ENCODE measurements at places on chromosomes 1 and 21.

DNA sequence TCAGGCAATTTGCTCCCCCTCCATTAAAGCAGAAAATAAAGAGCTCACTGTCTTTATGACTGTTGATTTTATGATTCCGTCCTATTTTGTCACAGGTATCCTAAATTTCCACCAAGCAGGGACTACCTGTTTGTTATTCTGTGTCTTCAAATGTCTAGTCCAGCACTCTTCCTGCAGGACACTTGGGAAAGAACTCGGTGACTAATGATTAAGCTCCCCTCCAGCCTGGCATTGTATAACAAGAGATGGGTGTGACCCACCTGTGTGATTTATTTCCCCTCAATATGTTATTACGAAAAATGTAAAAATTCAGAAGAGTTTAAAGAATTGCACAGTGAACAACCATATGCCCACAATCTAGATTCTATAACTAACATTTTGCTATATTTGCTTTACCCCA is 42.9 kb upstream of the LRRN2 start:
- no peak for DNase-seq

GRCh38 chr1:160370561-160371345 is 3.9 kb downstream of the NHLH1 start:
- no peak for DNase-seq

GRCh38 chr1:37100310-37100709 is 66.0 kb upstream of the GRIK3 start:
- no peak for DNase-seq

DNA sequence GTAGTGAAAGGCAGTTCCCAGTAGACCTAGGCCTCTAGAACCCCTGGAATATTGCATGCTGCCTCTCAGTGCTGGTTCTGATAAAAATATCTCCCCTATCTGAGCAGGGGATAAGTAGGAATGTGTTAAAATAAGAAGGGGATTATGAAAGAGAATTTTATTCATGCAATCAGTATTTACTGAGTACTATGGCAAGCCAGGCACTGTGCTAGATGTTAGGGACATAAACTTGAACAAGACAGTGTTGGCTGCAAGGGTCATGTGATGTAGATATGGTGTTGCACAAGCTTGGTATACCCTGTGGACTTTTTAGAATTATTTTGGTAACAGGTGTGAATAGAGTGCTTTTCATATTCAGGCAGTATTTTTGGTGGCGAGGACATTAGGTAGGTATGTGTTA is 23.6 kb downstream of the NOS1AP start:
- no peak for DNase-seq

DNA sequence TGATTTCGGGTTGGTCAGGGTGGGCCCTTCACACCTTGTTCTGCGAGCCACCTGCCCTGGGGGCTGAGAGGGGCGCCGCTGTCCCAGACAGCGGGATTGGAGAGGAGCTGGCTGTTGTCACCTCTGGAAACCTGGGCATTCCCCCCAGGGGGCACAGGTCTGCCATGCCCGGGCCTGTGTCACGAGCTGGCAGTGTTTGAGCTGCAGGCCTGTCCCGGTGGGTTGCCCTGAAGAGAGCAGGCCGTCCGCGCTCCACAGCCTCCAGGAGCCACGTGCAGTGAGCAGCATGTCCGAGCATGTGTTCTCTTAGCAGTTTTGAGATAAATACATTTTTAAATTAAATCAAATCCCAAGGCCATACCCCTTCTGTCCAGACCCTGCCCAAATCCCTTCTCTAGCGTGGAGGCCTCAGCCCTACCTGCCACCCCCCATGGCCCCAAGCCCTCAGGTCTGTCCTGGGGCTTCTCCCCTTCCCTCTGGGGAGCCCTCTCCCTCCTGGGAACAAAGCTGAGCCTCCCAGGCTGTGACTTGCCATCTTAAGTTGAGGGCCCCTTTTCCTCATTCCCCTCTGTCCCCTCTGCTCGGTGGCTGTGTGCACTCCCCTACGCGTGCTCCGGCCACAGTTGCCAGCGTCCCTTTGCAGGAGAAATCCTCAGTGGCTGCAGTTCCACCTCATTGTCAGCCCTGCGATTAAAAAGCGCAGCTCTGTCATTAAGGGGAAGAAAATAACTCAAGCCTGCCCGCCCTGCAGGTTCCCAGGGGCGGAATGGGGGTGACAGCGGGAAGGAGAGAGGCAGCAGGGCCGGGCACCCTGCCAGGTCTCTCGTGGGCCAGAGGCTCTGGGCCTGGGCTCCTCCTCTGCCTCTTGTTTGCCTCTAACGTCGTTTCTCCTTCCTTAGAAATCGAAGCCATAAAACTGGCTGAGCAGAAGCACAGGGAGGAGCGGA is 26.6 kb downstream of the SLX9 start:
- DNase-seq = no peak

DNA sequence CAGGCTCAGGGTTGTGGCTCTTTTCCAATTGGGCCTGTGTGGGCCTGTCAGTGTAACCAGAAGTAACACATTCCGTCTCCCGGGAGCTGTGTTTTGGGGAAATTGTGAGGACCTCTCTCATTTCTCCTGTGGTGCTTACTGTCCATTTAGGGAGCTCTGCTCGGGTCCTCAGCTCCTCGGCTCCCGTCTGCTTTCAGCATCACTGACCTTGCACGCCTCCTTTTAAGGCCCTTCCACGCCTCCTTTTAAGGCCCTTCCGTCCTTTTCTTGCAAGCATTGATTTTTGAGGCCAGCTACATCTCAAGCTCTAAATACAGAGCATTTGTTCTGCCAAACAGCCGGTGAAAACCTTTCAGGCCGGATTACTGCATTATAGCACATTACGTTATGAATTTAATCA is 9.7 kb downstream of the CA6 start:
- DNase-seq = no peak

- DNase-seq = no peak
Observed at GRCh38 chr1:230250666-230251065, 175.5 kb downstream of the PGBD5 start.

DNA sequence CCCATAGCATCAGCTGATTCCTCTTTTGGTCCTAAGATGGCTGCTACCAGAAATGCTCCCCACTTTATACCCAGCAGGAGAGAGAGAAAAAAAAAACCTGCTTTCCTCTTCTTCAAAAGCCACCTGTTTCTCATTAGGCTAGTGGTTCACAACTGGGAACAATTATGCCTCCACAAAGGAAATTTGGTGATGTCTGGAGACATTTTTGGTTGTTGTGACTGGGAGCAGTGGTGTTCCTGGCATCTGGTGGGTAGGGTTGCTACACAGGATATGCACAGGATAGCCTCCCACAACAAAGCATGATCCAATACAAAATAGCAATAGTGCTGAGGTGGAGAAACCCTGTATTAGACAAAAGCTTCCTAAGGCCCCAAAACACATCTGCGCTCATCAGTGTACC is 38.5 kb upstream of the SGIP1 start:
- no peak for DNase-seq

- DNase-seq = peak; percentile 47
Observed at GRCh38 chr1:197984289-197984688, 67.1 kb downstream of the LHX9 start.

DNA sequence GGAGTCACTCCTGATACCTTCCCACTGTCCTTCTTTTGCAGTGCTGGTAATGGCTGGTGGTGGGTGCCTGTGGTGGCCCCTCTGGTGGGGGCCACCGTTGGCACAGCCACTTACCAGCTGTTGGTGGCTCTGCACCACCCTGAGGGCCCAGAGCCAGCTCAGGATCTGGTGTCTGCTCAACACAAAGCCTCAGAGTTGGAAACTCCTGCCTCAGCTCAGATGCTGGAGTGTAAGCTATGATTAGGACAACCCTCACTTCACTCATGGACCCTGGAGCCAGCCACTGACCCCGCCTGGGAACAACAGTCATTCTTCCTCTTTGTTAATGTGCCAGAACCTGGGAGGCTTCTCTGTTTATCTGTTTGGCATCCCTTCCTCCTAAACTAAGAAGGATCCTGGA is 1.1 kb upstream of the ATP8B2 start:
- DNase-seq = no peak

DNA sequence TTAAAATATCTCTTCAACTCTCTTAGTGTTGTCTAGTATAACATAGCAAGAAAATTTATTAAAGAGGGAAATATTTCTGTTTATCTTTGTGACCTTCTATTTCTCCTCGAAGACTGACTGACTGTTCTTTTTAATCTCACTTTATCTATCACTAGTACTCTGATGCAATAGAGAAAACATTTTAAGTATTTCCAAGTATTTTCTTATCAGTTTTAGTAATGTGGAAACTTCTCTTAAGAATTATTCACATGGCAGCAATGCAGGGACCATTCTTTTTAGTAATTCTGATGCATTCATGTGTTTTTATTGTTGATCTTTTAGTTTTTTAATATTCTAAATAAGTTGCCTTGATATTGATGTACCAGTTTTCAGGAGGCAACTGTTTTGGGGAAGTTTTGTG is 115.7 kb downstream of the NEK7 start:
- no peak for DNase-seq

DNA sequence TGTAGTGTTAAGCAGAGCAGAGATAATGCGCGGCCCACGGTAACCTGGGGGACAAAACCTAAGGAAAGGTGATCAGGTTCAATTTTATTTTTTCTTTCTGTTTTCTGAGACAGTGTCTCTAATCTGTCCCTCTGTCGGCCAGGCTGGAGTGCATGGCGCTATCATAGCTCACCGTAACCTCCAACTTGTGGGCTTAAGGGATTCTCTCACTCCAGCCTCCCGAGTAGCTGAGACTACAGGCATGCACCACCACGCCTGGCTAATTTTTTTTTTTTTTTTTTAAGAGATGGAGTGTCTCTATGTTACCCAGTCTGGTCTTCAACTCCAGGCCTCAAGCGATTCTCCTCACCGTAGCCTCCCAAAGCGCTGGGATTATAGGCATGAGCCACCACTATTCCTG is 724 bp upstream of the ANKRD35 start:
- DNase-seq = no peak

DNA sequence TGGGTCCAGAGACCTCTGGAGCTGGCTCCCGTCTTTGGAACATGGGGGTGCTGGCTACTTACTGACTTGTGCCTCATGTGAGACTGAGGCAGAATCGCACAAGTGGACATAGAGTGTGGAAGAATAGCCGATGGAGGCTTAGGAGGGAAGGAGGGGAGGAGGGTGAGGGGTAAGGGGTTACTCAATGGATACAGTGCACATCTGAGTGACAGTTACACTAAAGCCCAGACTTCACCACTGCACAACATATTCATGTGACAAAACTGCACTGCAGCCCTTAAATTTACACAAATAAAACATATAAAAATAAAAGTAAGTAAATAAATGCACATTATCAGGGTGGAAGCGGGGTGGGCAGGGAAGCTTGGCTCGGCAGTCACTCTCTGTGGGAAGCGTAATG is 197.7 kb upstream of the RAB4A start:
- no peak for DNase-seq

GRCh38 chr21:42518626-42519025 is 5.0 kb downstream of the SLC37A1 start:
- no peak for DNase-seq

DNA sequence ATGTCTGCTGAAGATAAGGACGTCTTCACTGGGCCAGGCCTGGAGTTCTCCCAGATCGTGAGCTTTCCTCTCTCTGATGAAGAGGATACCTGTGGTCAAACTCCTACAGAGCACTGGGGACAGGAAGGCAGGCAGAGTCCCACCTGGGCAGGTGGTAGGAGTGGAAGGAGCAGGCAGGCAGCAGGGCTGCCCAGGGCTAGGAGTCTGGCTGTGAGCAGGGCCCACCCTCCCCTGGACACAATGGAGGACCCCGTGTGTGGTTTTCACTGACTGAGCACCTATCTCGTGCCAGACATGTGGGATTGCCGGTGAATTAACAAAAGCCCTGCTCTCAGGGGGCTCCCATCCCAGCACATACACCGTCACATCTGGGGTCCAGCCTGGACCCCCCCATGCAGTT is 4.9 kb upstream of the SAMD11 start:
- DNase-seq = no peak

GRCh38 chr21:43913928-43914327 is 48.9 kb downstream of the AGPAT3 start:
- DNase-seq = no peak

DNA sequence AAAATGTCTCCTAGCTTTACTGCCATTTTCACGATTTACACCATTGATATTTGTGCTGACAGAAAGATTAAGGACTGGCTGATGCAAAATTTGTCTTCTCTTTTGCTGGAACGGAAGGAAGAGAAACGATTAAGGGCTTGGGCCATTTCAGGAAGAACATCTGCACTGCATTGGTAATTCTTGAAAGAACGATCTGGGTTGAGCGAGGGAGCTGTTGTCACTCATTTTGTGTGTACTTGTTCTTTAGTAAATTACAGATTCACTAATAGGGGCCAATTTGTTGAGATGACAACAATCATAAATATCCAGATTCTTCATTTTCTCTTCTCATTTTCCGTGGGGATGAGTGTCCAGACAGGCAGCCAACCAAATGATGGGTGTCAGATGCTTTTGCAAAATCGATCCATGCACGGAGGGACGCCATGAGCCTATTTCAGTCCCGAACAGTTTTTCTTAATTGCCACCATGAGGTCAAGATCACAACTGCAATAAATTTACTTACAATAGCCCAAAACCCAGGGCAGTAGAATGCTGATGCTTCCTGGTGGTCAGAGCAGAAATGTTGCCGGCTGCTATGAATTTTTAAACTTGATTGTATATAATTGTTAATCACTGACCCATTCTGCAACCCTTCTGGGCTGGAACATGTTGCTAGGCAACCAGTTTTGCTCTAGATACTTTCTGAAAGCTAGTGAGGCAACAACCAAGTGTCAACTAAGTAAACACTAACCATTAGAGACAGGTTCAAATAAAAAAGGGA is 132.4 kb upstream of the TIAM1 start:
- peak; percentile 22 for DNase-seq

- DNase-seq = no peak
Observed at GRCh38 chr1:145983960-145984830, 12.2 kb downstream of the TXNIP start.

DNA sequence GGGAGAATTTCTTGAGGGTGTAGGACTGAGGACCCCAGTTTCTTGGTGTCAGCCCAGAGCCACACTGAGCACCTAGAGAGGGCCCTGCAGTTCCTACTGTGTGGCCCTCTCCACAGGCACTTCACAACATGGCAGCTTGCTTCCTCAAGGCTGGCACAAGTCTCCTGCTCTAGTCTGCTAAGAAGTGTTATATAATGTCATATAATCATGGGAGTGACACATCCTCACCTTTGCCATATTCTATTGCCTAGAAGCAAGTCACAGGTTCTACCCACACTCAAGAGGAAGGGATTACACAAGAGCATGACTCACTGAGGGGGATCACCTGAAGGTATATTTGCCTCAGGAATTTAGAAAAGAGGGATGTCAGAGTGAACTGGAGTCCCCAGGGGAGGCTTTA is 5.5 kb upstream of the SNX27 start:
- DNase-seq = peak; percentile 54

GRCh38 chr1:221066351-221067001 is 187.2 kb downstream of the HLX start:
- DNase-seq = no peak
